ENCODE measurements at places on chromosomes 16 and 17.

DNA sequence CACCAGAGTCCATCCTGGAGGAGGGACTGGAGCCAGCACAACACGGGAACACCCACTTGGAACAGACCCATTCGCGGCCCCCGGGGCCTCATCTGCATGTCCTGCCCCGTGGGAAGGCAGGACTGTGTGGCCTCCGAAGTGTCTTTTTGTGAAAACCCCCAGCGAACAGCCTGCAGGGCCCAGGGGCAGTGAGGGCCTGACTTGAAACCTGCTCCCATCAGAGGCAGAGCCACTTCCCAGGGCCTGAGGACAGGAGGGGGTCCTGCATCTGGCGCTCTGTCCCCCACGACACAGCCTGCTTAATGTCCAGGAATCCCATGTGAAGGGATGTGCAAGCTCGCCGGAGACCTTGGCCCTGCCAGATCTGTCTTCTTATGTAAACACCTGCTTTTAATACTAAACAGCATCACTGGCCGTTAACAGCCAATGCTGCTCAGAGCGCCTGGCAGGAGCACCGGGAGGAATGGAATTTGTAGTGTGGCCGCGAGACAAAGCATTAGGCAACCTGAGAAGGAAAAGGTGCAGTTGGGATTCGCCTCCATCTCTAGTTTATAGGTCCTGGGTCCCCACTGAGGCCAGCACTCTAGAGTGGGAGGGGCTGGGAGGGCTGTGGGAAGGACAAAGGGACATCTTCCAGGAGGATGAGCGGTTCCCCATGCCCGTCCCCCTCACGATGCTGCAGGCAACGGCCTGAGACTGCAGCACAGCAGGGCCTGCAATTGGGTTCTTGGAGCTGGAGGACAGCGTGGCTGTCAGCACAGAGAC lies 9.6 kb upstream of the EVPL start:
- DNase-seq, result no peak

DNA sequence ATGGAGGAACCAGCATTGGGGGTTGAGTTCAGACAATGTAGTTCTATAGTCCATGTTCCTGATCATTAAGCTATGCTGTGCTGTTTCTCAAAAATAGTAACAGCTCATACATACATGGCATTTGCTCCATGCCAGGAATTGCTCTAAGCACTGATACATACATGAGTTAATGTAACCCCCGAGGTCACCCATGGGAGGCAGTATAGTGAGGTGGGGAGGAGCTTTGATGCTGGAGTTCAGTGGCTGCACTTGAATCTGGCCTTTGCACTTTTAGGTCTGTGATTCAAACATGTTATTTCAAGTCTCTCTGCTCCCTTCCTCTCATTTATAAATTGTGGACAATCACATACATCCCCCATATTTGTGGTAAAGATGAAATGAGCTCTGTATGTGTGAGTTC lies 223.1 kb upstream of the WSB1 start:
- DNase-seq, result no peak

DNA sequence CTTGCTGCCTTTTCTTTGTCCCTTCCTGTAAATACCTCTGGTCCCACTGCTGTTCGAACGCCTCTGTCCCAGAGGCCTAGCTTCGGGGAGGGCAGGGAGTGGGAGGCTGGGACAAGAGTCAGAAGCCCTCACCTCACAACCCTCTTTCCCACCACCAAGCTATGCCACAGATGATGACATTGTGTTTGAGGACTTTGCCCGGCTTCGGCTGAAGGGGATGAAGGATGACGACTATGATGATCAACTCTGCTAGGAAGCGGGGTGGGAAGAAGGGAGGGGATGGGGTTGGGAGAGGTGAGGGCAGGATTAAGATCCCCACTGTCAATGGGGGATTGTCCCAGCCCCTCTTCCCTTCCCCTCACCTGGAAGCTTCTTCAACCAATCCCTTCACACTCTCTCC lies 10.4 kb downstream of the ARRB2 start:
- no peak for DNase-seq

GRCh38 chr17:33482636-33483035 lies 189.5 kb upstream of the ASIC2 start:
- DNase-seq, result no peak

- no peak for DNase-seq
Observed at GRCh38 chr16:72203401-72203800, 31.4 kb upstream of the PMFBP1 start.

GRCh38 chr16:88616320-88616719 lies 22.1 kb upstream of the IL17C start:
- no peak for DNase-seq

DNA sequence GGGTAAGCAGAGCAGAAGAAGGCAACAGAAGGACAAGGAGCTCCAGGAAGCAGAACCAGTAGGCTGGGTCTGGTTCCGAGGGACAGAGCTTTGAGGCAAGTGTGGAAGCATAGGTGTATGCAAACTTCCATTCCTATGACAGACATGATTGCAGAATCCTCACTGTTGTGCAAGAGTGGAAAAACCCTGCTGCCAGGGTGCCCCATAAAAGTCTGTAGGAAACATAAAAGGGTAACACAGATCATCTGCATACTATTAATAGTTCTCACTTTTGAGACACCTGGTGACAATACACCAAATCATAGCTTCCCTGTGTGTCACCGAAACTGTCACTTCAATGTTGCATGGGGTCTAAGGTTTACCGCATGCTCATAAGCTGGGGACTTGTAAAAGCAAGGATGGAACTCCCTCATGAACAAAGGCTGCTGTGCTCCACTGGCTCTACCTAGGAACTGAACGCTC lies 39.7 kb downstream of the ARHGAP17 start:
- DNase-seq, result no peak

DNA sequence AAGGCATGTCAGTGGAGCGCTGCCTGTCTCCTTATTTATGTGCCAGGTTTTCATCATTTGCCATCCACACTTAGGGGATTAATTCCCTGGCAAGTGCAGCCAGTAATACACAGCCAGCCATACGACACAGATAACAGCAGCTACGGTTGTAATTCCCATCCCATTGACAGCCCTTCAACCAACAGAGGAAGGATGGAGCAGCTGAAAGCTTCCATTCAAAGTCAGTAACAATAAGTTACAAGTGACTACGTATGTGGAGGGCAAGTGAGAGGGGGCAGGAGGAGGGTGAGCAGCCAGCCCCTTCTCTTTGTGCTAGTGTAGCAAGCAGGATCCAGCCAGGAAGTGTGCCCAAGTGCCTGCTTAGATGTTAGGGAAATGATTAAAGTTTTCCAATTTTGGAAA lies 53.8 kb upstream of the LYRM9 start:
- DNase-seq, result no peak

All from dorsolateral prefrontal cortex (tissue), 122 donors.